ENCODE measurements at places on chromosomes 13 and 19.

DNA sequence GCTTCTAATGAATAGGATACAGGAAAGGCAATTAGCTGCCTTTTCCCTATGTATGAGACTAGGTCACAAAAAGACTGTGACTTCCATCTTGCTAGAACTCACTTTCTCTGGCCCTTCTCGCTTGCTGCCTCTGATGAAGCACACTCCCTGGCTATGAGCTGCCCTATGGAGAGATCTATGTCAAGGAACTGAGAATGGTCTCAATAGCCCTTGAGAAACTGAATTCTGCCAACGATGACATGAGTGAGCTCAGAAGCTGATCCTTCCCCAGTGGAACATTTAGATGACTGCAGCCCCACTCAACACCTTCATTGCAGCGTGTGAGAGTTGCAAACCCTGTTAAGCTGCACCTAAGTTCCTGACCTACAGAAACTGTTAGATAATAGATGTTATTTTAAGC is 309.8 kb downstream of the COG6 start:
- no peak for DNase-seq

- no peak for DNase-seq
Observed at GRCh38 chr13:70108356-70109105, at the start of gene KLHL1. KLHL1 (minus strand) TSS chr13:70108452; CDS start chr13:70107699, 753 bp downstream.

DNA sequence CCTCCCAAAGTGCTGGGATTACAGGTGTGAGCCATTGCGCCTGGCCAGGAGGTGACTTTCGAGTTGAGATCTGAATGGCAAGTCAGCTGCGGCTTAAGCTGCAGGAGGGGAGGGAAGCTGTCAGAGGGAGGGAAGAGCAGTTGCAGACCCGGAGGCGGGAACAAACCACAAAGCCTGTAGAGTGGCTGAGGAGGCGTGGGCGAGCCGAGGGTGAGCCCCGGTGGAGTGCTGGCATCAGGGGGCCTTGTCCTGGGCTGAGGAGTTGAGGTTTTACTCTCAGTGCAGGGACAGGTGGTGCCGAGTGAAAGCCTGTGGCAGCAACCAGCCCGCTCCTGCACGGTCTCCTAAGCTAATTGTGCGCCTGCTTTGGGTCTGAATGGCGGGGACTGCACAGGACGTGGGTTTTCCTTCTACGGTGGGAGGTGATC is 24.2 kb downstream of the PPP1R37 start:
- no peak for DNase-seq

GRCh38 chr13:45691667-45692066 is 10.5 kb upstream of the CBY2 start:
- DNase-seq, result no peak

DNA sequence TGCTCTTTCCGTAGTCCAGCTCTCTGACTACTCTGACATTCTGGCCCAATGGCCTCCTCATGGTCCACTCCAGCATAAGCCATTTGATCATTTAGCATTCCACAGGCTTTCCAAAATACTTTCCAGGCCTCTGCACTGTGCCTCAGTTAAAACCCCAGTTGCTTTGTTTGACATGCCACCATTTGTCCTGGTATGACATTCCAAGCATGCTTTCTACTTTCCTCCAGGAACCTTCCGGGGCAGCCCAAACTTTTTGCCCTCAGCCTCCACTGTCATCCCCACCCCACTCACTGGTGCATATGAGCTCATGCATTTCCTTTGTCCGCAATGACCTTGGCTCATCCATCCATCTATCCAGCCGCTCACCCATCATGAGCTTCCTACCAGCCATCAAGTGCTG is 41.8 kb upstream of the WASF3 start:
- no peak for DNase-seq

- DNase-seq, result no peak
Observed at GRCh38 chr19:925087-925525, 729 bp upstream of the ARID3A start.
